ENCODE measurements at places on chromosomes 3 and 15.
A peak's percentile ranks its signal among the peaks of the same experiment; 100 is the strongest.

DNA sequence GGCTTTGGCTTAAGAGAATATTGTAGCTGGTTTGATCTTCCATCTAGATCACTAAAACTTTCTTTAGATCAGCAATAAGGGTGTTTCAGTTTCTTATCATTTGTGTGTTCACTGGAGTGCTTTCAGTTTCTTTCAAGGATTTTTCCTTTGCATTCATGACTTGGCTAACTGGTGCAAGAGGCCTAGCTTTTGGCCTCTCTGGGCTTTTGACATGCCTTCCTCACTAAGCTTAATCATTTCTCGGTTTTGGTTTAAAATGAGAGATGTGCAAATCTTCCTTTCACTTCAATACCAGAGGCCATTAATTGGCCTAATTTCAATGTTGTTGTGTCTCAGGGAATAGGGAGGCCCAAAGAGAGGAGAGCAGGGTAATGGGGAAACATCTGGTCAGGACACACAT lies 30.3 kb upstream of the CCNB2 start:
- DNase-seq, result no peak

DNA sequence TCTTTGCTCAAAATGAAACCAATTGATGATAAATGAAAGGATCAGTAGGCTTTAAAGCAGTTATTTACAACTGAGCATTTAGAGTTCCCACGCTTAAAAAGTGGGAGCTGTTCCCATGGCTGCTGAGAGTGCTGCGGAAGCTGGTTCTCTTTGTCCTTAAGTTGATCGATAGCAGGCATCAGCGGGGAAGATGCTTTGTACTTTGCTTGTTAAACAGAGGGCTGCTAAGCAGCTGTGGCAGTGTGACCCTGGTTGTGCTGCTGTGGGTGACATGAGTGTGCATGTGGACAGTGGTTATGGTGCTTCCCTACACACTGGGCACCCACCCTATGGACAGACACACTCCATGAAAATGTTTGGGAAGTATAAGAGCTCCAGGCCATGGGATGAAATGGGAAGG lies 96.3 kb downstream of the PTPRG start:
- no peak for DNase-seq

DNA sequence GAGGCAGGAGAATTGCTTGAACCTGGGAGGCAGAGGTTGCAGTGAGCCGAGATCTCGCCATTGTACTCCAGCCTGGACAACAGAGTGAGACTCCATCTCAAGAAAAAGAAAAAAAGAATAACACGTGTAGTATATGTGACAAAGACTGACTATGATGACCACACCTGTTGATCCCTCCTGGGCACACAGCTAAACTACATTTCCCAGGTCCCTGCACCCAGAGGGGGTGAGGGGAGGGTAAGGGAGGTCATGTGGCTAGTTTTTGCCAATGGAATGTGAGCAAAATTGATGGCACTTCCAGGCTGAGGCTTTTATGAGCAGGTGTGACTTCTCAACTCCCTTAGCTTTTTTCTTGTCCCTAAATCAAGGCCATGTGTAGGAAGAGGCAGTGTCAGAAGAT lies 58.2 kb downstream of the KLHL6 start:
- no peak for DNase-seq

- DNase-seq, result no peak
These were observed 1030.0 kb downstream of the TBL1XR1 start for GRCh38 chr3:176167272-176167671.

DNA sequence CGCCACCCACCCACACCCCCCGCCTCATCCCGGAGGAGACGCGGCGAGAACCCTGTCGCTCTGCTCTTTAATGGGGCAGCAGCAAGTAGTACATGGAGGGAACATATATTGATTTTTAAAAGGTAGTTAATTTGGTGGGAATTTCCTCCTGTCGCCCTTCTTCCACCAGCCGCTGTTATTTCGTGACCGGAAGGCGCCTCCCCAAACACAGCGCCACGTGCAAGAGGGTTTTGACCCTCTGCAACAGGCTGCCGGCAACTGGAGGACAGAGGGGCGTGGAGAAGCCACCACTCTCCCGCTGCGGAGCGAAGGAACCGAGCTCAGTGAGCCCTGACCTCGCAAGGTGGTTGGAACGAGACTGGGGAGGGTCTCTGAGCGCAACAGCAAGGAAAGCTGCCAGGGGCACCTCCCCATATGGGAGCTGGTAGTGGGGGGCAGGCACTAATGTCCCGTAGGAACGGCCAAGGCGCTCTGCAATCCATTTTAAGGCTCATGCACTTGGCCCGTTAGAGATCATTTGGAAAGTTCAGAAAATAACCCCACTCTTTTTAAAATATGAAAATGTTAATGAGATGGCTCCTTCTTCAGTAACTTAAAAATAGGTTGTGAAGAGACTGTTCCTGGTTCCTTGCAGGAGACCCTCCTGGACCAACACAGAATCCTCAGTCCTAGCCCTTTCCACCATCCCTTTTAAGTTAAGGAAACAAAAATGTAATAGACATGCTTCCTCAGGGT lies 4.3 kb downstream of the ONECUT1 start:
- DNase-seq, result no peak

GRCh38 chr3:139797724-139798343 lies 120.1 kb upstream of the NMNAT3 start:
- no peak for DNase-seq

DNA sequence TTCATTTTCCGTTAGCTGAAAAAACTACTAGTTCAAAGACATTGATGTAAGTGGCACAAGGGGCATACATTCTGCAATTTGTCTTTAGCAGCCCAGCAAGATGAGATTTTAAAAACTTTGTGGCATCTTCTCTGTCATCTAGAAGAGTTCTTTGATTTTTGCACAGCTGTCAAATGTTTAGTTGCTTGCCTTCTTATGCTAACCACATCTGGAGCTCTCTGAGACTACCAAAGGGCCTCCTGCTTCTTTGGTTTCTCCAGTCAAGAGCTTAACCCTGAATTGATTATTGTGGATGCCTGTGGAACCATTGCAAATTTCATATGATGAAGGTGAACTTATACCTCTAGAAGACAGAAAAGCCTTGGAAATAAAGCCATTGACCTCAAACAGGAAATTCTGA lies 468.7 kb upstream of the RGMA start:
- no peak for DNase-seq

- no peak for DNase-seq
These were observed 72.8 kb upstream of the ANKRD34C start for GRCh38 chr15:79209690-79210089.

GRCh38 chr15:25778161-25778560 lies 85.0 kb downstream of the ATP10A start:
- DNase-seq, result no peak

DNA sequence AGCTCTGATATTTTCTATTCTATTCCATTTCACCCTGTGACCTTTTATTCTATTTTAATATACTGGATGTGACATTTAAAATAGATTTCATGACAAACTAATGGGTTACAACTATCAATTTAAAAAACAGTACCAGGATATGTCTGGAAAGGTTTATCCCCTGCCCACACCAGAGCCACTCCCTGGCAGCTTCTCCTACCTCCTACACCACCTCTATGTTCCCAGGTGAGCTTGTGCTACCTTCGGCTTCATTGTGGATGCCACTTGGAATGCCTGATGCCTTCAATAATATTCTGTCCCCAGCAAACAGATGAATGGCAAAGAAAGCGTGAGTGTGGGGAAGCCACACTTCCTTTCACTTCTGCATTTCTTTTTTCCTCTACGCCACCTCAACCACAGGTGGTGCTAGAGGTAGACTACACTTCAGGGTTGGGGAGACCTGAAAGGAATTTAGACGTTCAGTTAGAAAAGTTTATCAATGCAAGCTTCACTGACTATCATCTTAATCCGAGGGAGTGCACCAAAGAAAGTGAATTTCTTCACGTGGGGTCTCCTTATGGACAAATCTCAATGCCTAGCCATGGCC lies 213.0 kb downstream of the SSR3 start:
- peak; percentile 25 for DNase-seq

GRCh38 chr3:144273601-144274000 lies 302.0 kb downstream of the DIPK2A start:
- no peak for DNase-seq

- DNase-seq, result no peak
These were observed 17.3 kb upstream of the HRH1 start for GRCh38 chr3:11136830-11137626.

DNA sequence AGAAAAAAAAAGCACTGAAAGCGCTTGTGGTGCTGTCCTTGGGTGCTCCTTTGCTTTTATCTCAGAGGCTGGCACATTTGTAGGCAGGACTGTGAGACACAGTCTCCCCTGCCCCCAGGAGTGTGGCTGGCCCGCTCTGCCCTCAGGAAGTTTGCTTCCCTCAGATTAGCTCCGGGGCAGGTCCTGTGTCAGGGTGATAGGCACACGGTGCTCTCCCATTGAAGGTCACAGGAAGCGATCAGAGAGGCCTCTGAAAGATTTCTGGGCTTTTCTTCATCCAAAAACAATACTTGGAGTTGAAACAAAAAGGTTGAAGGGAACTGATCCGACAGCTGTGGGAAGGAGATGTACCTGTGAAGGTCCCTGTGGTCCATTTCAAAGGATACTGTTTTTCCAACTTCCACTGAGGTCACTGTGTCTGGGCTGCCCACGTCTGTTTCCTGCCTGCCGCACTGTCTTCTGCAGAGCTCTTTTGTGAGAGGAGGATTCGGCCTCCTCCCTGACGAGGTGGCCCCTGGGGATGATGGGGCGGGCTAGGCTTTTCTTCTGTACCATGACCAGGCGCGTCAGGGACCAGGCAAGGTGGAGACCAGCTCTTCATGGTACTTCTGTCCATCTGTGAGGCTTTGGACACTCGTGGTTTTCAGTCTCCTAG lies 330.5 kb upstream of the CTDSPL start:
- no peak for DNase-seq

DNA sequence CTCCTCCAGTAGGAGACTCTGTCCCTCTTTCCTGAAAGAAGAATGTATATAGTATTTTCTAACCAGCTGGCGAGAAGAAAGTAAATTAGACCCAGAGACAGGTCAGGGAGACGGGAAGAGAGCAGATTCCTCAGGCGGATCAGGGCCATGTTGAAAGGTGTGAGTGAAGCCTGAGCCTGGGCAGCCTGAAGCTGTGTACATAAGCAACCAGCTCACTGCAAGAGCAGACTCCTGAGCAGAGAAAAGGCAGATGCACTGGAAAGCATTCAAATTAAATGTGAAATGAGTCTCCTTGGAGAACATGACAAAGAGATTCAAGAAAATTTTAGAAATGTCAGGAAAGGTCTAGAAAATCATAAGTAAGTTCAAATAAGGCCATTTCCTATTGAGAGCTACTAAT lies 165.8 kb downstream of the GOLIM4 start:
- DNase-seq, result no peak

- DNase-seq, result no peak
These were observed 43.1 kb upstream of the ARL6 start for GRCh38 chr3:97721446-97721845.

DNA sequence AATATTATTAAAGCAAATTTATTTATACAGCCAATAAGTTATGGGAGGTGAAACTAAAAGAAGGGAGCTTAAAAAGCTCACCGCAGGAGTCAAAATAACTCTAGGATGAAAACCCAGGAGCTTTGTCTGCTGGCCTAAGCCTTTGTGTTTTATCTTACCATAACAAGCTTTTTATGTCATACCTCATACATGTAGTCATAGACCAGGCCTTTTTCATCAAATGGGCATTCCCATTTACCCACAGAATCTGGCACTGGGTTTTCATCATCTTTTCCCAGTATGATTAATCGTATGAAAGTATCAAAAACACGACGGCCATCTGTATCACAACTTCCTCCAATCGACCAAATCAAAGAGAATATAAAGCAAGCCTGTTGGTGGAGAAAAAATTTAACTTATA lies 122.8 kb downstream of the DNAH12 start:
- no peak for DNase-seq

GRCh38 chr3:94626573-94626972 lies 563.7 kb downstream of the NSUN3 start:
- DNase-seq, result no peak

GRCh38 chr3:46693892-46694226 lies 380 bp upstream of the ALS2CL start:
- DNase-seq, result no peak

DNA sequence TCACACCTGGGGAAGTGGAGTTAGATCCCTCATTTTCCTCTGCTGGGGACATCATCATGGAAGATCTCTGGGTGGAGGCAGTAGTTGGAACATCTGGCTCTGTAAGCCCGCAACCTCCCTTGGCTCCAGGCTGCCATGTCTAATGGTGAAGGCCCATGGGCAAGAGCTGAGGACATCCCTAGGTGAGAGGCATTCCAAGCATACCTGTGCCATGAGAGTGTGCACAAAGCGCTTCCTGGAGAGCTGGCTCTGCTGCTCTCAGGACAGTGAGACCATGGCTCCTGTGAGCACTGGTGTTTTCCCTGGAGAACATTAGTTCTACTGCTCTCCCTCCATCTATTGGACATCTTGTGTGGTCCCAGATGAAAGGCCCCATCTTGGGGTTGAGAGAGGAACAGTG lies 7.7 kb downstream of the MAPKAPK3 start:
- DNase-seq, result no peak

DNA sequence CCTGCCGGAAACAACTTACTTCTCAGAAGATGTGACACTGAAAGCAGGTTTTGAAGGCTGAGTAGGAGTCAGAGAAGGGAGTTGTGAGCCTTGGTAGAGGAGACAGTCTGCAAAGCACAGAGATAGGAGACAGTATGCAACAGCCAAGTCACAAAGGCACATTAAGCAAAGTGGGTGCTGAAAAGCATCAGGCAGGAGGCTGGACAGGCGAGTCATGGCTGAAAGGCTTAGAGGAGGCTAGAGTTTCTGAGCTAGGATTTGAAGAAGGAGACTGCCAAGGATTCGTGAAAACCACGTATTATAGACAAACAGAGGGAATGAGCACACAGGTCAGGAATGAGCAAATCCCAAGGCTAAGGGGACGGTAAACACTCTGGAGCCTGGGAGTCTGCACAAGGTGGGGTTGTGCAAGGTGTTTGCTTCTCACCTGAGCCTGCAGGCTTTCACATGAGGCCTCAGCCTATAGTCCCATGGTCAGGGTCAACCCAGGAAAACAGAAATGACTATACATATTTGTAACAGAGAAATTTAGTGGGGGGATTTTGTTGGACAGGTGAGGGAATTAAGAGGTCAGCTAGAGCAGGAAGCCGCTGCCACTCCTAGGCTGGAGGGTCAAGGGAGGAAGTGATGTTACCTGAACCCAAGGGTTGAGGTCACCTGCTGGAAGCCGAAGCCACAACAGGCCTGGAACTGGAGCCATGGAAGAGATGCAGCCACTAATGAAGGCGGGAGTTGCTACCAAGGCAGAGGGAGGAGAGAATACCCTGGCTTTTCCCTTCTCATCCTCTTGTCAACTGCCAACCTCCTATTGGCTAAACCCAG lies 23.1 kb upstream of the TRIM71 start:
- no peak for DNase-seq

DNA sequence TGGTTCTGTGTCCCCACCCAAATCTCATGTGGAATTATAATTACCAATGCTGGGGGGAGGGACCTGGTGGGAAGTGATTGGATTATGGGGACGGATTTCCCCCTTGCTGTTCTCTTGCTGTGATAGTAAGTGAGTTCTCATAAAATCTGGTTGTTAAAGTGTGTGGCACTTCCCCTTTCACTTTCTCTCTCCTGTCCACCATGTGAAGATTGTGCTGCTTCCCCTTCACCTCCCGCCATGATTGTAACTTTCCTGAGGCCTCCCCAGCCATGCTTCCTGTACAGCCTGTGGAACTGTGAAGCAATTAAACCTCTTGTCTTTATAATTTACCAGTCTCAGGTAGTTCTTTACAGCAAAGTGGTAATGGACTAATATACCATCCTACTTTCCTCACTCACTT lies 289.6 kb downstream of the EFHB start:
- no peak for DNase-seq
